ENCODE measurements at places on chromosomes 1 and 21.

GRCh38 chr1:234825498-234826165 is 215.7 kb upstream of the IRF2BP2 start:
- no peak for DNase-seq

DNA sequence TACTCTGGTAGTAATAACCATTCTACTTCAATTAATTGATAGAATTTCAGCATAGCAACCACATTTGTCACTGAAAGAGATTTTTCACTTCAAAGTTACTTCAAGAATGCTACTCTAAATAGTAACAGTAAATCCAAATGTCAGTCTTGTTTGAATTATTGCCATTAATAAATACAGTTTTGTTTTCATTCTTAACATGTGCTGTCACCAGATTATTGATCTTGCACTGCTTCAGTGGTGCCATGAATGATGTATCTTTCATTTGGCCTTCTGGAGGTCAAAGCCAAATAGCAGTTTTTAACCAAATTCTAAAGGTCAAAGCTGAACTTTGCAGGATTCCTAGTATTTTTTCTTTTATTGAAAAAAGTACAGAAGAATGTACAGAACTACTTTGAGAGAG is 199.5 kb downstream of the PATJ start:
- no peak for DNase-seq

GRCh38 chr1:227781314-227781930 is 34.1 kb upstream of the PRSS38 start:
- no peak for DNase-seq

DNA sequence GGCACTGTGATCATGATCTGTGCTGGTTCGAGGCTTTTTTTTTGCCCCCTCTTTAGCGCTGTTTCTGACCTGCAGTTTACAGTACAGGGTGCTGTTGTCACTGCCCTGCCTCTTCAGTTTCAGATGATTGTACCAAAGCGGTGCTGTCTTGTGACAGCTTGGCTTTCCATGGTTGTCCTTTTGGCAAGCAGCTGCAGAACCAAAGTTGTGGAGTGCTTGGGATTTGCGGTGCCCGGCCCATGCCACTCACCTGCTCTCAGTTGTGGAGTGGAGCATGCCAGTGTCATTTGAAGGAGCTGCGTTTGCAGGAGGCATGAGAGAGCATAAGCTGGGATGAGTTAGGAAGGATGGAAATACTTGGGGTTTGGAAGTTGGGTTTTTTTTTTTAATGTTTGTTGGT is 48.4 kb downstream of the DOP1B start:
- no peak for DNase-seq

GRCh38 chr1:11792106-11792505 is 13.7 kb downstream of the MTHFR start:
- no peak for DNase-seq

DNA sequence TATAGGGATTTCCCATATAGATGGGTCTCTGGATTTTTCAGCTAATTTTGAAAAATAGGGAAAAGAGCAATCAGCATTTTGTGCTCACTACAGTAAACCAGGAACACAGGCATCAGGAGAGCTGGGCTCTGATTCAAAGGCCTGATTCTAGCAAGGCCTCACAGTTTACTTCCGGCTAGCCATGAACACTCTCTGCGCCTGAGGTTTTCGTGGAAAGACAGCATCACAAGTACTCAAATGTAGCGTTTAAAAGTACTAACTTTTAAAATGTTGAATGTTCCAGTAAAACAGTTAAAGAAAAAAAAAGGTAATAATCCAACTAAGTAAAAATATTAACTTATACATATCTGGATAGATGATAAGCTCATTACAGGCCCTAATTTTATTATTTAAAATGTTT is 120.6 kb downstream of the SLC45A1 start:
- no peak for DNase-seq

- peak; percentile 83 for DNase-seq
These were observed 117.8 kb downstream of the HHAT start for GRCh38 chr1:210446479-210446878.

DNA sequence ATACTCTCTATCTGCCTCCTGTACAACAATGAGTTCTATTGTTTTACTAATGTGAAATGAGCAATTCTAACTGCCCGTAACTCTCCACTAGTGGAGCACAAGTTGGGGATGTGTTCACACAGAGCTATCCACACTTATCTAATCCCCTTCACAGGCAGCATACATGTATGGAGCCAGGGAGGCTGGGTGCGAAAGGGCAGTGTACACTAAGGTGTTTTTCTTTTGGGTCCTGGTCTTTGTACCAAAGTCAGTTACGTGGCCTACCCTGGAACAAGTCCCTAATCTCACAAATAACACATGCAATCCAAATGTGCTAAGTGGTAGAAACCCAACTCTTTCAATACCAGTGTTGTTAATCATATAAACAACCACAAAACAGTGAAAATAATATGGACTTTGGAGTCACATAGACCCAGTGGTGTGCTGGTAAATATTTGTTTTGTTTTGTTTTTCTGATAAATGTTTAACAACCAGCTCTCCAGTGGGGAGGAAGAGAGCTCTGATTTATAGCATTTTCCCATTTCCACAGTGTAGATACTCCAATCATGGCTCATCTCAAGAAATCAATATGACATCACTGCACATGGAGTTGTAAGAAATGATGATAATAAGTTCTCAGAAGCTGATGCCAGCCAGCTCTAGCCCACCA is 319.9 kb upstream of the DUSP10 start:
- no peak for DNase-seq

DNA sequence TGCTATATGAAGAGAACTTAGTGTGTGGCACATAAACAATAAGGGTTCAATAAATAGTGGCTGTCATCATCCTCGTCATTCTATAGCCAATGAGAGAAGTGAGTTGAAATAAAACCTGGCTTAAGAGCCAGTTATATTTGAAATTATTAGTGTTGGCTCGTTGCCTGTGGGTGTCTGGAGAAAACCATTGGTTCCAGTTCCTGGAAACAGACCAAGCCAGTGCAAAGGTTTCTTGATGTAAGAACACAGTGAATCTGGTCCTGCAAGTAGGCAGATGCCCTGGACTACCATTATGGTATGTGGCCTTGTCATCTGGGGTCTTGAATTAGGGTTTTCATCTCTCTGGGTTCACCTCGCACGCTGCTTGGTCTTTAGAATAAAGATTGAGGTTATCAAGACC is 43.3 kb downstream of the URB2 start:
- DNase-seq = no peak

Data from stimulated activated naive CD8-positive, alpha-beta T cell treated with anti-CD3 and anti-CD28 coated beads, Interleukin-15, Interleukin-2, amounts not matched to agents 100 U/mL and 50 U/mL, for 24 hours (primary cell).